ENCODE measurements at places on chromosomes 5 and 9. TPM values are rescaled to one million over a fixed set of nuclear protein-coding genes. Genes with fewer than 3 reads are reported as not detected.

PFN3 gene
- total RNA-seq: not detected

IFNA13 gene
- total RNA-seq: not detected

INSYN2B gene
- total RNA-seq: 34.2 TPM

RASEF gene
- total RNA-seq: under 0.01 TPM

CCDC183 gene
- total RNA-seq: not detected

AGXT2 gene
- not detected for total RNA-seq
